GM12891 (cell line): ENCODE measurements at places on chromosomes 7 and 10.

DNA sequence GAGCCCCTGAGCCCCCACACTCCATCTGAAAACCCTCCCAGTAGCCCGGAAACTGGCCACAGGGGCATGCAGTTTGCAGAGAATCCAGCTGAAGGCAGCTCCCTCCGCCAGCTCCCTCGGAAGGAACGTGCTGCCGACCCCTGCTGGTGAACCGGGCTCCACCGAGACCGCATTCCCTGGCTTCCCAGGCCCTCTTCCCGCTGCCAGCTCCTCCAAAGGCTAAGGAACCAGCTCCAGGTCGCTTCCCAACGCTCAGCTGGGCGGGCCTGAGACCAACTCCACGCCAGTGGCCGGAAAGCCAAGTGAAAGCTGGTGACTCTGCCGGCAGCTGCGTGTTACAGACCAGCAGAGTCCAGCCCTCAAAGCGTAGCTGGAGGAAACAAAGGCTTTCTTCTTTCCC is 35.8 kb downstream of the GPER1 start:
- no peak for DNase-seq

DNA sequence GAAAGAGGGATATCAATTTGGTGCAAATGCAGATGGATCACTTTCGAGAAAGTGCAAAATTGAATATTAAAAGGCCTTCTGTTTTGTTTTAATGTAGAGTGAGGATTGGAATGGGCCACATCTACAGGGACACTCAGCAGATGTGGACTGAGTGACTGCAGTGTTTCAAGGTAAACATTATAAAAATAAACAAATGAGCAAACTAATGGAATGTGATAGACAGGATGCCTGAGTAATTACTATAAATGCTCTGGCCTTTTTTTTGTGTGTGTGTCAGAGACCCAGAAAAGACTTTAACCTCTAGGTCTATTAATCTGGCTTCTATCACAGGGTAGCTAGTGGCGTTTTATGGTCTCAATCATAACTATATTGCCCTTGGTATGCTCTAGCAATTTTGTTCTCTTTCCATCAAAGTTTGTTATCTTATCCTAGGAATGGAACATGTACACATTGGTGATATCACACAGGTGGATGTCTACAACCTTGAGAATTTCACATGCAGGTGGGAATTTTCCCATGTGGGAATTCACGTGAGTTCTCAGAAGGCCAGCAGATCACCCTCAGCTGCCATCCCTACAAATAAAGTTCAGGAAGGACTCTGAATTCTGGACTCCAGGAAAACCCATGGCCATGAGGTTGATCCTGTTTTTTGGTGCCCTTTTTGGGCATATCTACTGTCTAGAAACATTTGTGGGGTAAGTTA is at the start of gene CPA2:
Gene CPA2 (plus strand): TSS at position 606 of the 703 bp plus-strand sequence. CDS start 19 bp downstream, at position 625.
- no peak for DNase-seq

GRCh38 chr10:10765017-10765416 is 252.7 kb upstream of the CELF2 start:
- DNase-seq: no peak

GRCh38 chr10:69996611-69997010 is 56.0 kb upstream of the MACROH2A2 start:
- DNase-seq: no peak

DNA sequence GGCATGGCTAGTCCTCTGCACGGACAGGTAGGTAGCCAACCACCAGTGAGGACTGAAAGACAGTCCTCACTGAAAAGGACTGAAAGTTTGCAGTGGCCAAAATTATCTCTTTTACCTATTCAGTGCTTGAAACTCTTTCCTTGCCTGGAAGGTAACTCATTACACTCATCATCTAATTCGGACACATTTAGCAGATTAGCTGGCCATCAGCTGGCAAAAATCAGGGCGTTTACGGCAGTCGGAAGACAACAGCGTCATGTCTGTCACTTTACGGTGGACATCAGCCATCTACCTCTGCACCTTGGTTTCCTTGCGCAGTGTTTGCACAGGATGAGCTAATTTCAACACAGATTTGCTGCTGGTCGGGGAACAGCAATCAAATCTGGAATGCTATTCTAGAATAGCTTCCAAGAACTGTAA is 740 bp downstream of the ANXA7 start:
- DNase-seq: peak; percentile 39

GRCh38 chr10:74307061-74307651 is 156.1 kb downstream of the ADK start:
- no peak for DNase-seq
